ENCODE measurements at places on chromosomes 7 and 10.

DNA sequence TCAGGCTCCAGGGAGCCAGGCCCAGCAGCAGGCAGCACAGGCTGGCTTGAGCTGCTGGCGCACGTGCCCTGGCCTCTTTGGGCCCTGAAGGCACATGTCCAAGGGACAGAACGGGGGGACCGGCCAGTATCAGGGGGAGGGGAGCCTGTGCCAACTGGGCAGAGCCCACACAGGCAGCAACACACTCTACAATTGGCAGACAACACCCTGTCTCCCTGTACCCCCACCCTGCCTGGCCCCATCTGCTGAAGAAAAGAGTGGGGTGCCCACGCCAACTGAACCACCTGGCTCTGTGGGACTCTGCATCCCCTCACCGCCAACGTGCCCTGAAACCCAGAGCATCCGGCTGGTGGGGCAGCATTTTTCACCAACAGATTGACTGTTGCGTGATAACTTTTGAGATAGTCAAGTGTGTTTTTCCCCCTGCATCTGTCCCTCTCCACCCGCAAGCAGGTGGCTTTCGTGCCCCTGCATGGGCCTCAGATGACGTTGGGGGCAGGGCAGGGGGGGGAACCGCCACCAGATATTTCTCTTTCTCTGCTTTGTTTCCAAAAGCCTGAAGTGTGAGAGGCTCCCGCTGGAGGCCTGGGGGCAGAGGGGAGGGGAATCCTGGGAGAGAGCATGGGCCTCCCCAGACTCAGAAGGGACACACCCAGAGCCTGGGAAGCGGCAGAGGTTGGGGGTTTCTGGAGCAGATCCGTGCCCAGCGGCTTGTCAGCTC lies 21.8 kb downstream of the SLIT1 start:
- DNase-seq: no peak

DNA sequence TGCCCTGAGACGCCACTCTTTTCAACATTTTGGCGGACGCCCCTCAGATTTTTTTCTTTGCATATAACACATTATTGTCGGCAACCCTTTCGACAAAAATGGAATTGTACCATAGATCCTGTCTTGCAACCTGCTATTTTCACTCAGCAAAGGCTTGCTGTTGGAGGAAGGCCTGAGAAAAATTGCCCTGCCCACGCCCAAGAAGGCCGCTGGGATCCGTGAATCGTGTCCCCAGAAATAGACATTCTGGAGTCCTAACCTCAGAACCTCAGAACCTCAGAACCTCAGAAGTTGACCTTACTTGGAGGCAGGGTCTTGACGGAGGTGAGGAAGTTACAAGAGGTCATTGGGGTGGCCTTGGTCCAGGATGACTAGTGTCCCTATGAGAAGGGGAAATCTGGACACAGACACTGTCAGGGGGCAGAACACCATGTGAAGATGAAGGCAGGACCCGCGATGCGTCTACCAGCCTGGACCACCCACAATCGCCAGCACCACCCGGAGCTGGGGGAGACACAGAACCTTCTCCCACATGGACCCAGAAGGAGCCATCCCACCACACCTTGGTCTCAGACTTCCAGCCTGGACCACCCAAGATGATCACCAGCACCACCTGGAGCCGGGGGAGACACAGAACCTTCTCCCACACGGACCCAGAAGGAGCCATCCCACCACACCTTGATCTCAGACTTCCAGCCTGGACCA lies 19.1 kb upstream of the DNAAF5 start:
- DNase-seq: no peak

DNA sequence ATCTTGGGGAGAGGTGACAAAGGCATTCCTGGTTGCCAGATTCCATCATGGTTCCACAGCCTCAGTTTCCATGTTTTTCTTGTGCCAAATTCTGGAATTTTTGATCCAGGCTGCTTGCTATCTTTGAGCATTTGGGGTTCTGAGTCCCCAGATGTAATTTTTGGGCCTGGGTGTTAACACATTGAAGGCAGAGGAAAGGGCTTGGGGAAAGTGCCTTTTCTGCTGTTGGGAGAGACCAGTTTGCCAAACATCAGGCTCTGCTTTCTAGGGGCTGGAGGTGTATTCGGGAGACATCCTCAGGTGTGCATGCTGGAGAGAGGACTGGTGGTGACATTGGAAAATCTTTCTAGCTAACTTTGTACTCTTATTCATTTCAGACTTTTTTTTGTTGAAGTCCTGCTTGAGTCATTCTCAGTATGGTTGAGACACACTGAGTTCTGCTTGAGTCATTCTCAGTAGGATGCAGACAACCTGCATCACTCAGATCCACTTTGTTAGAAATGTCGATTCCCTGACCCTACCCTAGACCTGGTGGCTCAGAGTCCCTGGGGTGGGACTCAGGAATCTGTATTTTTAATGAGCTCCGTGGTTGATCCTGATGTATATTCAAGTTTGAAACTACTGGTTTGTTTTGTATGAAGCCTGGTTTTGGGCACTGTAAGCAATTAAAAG lies 101.0 kb downstream of the LRMDA start:
- DNase-seq: no peak

- DNase-seq: no peak
Observed at GRCh38 chr7:17646253-17646956, 293.9 kb downstream of the SNX13 start.

Data from GM18507 (cell line).